Activated CD4-positive, alpha-beta T cell treated with anti-CD3 and anti-CD28 coated beads for 36 hours (primary cell): ENCODE measurements at places on chromosomes 1 and 21.

DNA sequence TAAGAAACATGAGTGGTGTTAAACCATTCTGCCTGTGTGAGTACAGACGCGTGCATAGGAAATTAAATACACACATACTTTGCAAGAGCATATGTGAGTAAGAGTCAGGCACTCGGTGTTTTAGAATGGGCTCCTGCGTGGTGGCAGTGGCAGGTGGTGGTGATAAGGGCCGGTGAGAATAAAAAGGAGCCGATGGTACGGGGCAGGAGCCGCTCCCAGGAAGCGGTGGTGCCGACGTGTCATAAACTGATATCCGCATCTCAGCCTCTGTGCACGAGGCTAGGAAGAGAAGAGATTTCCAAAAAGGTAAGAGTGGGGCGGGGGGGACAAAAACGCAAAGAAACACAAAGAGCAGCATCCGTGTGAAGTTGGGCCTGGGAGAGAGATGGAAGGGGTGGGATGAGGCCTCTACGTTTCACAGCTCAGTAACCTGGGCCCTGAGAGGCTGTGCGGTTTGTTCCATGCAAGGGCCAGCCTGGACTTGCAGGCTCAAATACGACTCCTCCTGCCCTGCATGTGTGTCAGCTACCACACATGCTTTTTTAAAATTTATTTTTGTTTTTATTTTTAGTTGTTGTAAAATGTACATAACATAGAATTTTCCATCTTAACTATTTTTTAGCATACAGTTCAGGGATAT, 127.7 kb upstream of the COL6A1 start:
- no peak for DNase-seq

GRCh38 chr1:3651930-3652547, at the start of gene TP73:
TSS of gene TP73 (plus strand) at chr1:3652516. CDS start at chr1:3682366, 29,850 bp downstream.
- DNase-seq = peak; percentile 29

DNA sequence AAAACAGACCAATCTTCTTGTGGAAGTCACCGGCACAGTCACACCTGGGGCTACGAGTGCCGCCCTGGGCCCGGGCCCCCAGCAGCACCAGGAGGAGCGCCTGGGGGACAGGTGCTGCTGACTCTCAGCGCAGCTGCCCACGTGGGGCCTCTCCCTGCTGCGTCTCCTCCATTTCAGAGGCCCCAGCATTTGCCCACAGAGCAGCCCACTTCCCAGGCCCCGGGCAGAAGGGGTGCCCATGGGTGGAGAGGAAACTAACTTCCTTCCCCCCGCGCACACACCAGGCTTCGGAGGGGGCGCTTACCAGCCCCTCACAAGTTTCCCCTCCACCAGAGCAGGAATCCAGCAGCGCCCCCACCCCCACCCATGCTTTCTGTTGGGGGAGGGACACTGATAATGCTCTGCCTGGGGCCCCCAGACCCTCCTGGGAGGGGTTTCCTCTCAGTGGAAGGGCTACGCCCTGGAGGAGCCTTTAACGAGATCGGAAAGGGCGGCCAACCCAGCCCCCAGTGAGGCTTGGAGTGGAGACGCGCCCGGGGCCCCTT, 440 bp downstream of the TNFRSF25 start:
- peak; percentile 73 for DNase-seq

- DNase-seq = no peak
Measured at GRCh38 chr1:63620671-63621070, 27.5 kb downstream of the PGM1 start.

DNA sequence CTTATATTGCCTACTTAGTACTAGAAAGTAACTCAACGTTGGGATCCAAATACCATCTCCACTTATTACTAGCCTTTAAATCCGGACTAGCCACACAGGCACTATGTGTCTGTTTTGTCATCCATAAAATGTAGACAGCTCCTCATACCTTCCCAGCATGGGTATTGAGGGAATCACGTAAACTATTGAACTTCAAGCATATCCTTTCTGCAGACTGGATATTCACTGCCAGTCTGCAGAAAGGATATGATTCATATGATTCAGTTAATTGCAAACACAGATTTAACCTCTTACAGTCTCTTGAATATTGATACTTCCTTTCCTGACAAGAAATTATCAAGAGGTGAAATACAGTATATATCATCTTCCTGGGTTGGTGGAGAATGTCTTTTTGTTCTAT, 186.0 kb downstream of the LEPR start:
- DNase-seq = no peak

- peak; percentile 23 for DNase-seq
Measured at GRCh38 chr1:67213164-67213563, 46.9 kb downstream of the IL23R start.

DNA sequence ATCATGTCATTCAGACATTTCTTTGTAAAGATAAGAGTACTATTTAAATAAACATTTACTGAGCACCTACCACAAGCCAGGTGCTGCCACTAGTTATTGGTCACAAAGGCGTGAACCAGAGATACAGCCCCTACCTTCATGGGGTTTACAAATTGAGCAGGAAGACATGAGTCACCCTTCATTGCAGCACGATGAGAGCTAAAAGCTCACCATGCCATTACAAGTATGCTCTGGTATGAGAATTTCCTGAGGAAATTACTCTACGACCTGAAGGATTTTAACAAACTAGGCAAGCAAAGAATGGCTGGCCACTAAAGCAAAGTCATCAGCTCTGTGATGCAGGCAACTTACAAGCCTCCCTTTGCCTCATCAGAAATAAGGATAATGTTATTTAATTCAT, 346.8 kb downstream of the BRINP2 start:
- DNase-seq = no peak

DNA sequence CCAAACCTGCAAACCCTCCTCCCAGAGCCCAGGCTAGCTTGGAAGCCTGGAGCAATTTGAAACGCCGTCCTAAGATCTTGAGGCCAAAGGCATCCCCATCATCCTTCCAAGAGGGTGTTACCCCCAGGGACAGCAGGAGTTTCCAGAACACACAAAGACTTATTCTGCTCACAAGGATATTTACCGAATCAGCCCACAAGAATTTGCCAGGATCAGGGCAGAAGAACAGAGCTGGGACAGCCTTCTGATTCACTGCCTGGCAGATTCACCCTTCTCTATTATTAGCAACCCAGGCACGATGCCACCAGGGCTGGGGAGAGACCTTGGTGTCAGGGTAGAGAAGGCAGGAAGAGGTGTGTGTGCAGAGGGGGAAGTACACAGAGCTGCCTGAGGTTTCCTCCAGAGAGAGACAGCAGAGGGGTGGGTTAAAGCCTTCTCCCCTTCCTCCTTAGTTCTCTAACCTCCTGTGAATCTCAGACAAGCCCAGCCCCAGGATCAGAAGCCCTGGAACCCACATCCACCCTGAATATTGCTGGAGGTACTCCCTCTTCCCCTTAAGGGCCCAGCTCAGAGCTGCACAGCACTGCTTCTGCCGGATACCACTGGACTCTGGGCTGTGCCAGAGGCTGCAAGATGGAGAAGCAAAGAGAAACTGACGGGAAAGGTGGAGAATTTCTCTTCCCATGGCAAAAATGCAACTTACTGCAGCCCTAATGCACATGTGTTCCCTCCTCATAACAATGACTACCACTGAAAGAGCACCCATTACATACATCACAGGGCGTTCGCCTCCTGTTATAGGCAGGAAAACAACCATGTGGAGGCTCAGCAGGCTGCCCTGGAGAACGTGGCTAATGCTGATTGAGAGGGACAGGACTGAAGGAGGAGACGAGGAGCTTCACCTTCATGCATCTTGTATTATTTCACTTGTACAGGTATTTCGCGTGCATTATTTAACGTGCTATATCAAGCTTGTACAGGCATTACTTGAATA, 61.8 kb downstream of the ITPKB start:
- peak; percentile 88 for DNase-seq

DNA sequence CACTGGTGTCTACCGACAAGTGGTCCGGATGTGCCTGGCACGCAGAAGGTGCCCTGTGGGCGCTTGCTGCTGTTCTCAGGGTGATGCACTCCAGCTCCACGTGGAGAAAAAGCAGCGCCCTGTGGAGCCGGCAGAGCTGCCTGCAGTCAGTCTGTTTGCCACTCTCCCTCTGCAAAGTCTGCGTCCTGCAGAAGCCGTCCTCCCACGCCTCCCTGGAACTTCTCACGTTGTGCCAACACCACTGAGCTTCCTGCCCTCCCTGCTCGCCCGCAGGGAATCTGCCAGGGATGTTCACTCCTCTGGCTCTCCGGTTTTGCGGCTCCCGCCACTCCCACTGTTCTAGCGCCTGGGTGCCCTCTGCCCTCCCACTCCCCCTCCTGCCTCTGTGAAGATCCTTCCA, 19.8 kb upstream of the UBXN10 start:
- DNase-seq = no peak

- DNase-seq = no peak
Measured at GRCh38 chr1:10736634-10737586, 59.5 kb downstream of the CASZ1 start.

DNA sequence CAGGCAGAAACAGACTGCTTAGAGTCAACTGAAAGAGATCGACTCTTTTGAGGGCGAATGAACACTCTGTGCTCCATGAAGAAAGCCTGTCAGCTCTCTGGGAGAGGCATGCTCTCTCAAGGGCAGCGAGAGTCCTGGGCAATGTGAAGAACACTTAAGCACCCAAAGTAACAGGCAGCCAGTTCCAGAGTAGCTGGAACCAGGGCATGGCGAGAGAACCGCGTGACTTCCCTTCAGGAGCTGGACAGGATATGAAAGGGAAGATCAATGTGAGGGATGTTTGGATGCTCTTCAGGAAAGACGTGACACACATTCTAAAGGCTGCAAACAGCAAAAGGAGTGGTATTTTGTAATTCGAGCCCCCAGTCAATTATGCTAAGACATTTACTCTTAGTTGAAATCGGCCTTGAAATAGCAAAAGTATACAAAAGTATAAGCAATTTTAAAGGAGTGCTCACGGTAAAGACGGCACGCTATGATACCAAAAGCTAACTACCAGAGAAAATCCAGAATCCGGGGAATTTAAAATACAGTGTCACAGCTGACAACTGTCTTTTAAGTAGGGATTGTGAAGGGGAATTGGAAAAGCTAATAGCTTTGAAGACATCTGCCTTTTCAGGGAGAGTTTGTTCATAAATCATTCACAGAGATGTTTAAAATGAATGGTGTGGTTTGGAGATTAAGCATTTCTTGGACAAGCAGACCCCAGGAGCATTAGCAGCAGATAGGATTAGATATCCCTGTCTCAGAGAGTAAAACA, 20.8 kb downstream of the ADAMTS5 start:
- no peak for DNase-seq

DNA sequence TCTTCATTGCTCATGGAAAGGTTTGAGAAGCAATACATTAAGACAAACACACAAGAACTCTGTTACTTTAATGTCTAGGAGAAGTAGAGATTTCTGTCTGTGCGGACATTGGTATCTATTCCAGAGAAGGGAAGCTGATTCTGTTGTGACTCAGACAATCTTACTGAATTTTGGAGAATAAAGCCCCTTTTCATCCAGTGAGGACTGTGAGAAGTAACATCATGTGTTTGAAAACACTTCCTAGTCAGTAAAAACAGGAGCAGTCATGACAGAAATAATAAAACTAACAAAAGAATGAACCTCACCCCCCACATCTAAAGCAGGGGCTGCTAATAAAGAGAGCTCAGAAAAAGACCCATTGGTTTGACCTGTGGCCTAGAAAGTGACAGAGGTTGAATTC, 46.6 kb downstream of the NEK7 start:
- DNase-seq = no peak

- no peak for DNase-seq
Measured at GRCh38 chr1:196678510-196678884, 26.7 kb downstream of the CFH start.

DNA sequence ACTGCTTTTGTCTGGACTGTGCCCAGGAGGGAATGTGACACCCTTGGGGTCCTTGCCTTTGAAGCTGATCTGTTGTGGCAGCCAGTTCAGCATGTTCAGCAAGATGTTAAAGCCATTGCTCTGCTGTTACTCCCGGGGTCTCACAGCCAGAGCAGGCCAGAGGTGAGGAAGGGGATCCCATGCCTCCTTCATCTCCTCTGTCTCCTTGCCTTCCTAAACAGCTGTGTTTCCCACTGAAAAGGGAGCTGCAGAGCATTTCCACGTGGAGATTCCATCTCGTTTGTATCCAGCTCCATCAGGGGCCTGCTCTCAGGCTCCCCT, 135.8 kb upstream of the COL6A1 start:
- no peak for DNase-seq

- DNase-seq = no peak
Measured at GRCh38 chr1:24720152-24720551, 25.1 kb upstream of the CLIC4 start.

GRCh38 chr1:187838335-187839293, 1009.9 kb downstream of the PLA2G4A start:
- no peak for DNase-seq

DNA sequence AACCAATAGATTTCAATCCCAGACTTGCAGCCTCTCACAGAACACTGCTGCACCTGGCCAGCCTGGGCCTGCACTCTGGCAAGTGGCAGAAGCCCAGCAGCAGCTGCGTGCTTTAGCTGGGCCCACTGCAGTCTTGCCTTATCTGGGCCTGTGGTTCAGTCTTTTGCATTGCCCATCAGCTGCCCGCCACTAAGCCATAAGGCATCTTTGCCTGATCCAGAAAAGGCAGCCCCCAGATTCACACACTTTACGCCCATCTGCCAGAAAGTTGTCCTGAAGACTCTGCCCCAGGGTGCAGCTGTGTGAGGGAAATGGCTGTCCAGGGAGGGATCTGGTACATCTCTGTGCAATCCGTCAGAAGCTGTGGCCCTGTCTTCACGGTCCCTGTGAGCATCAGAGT, 217.0 kb downstream of the DNAH14 start:
- DNase-seq = no peak

GRCh38 chr1:11930571-11931445, 3.7 kb upstream of the PLOD1 start:
- no peak for DNase-seq

DNA sequence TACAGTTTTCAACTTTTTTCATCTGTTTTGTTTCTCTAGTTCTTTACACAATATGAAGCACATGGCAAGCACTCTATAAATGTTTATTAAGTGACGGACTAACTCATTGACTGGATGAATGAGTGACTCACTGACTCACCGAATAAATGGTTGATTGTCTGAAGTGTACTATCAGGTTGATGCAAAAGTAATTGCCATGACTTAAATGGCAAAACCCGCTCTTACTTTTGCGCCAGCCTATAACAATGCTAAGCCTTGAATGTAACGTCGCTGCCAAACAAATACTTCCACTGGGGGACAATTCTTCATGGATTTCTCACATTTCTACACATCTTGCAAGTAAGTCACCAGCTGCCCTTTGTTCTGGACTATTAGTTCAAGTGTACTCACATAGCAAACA, 109.0 kb upstream of the KCTD3 start:
- DNase-seq = no peak

GRCh38 chr1:206924592-206925105, 2.9 kb upstream of the FCMR start:
- peak; percentile 59 for DNase-seq

DNA sequence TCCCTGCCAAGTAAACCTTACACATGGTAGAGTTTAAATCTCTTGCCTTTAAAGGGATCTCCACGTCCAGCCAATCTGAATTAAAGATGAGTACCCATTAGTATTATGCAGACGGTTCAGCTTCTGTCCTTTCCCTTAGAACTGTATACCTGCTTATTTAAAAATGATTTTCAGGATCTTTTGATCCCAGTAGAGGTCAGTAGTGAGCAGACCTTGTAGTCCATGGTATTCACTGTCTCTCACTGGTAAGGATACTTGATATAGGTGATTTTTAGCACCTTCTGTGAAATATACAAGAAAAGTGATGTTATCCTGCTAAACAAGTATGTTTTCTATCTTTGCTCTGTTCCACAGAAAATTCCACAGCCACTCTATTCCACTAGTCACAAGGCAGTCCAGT, 1211.6 kb upstream of the ADGRL4 start:
- no peak for DNase-seq

GRCh38 chr1:212034516-212035122, 738 bp downstream of the INTS7 start:
- DNase-seq = no peak

- no peak for DNase-seq
Measured at GRCh38 chr1:117017648-117018047, 16.1 kb downstream of the CD101 start.
